ENCODE measurements at places on chromosomes 7 and 10. TPM values are rescaled to one million over a fixed set of nuclear protein-coding genes. Genes with fewer than 3 reads are reported as not detected.

Gene ADRA2A
- total RNA-seq = not detected

Gene UPK3B
- total RNA-seq = 0.38 TPM

Gene ACBD7
- 3.1 TPM for total RNA-seq

Gene ASL
- 60.7 TPM for total RNA-seq

Gene KCND2
- 0.13 TPM for total RNA-seq

Gene VPS41
- total RNA-seq = 30.9 TPM

Gene CDNF
- total RNA-seq = 0.38 TPM

Gene CACNB2
- under 0.01 TPM for total RNA-seq

Gene PRKCQ
- total RNA-seq = 0.39 TPM

Gene CCM2
- 44.4 TPM for total RNA-seq

Gene NKX2-3
- not detected for total RNA-seq

Gene SLC16A12
- not detected for total RNA-seq
